ENCODE measurements at places on chromosomes 7 and 10. TPM values are rescaled to one million over a fixed set of nuclear protein-coding genes. Genes with fewer than 3 reads are reported as not detected.

DNA sequence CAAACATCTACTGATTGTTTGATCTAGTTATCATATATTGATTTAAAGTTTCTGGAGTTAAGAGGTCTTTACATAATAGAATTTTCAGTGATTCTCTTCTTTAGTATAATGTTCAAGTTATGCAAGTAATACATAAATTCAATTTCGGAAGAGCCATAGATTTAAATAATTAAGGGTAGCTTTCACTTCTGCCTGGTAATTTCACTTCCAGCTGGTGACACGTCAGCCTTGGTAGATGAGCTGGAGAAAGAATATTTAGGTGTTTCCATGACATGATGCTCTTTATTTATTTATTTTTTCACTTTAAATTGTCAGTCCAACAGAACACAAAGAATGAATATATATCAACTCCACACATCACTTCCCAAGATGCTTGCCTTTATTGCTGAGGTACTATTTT is 5.2 kb upstream of the OTUD1 start:
- no peak for DNase-seq

DNA sequence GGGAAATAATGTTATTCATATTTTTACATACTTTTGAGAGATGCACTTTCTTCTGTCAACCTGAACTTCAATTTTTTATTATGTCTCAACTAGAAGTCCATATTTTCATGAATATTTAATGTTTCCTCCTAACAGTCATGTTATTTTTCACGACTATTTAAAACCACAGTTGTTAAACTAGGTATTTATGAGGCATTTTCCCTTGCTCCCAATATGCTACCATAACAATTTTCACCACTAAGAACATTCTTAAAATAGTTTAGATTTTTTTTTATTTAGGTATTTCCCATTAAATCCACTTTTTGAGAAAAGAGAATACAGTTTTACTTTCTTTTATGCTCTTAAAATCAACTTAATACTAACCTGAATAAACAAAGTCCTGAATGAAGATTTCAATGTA is 89.4 kb downstream of the JAZF1 start:
- no peak for DNase-seq

- DNase-seq = no peak
Measured at GRCh38 chr10:128265596-128265995, 139.4 kb upstream of the MKI67 start.

The PPP2R2D gene
- total RNA-seq = 14.4 TPM

The CLDN3 gene
- total RNA-seq = 16.1 TPM

- DNase-seq = no peak
Measured at GRCh38 chr10:29408847-29409240, 120.0 kb downstream of the LYZL1 start.

- DNase-seq = no peak
Measured at GRCh38 chr7:151470711-151471110, 30.8 kb upstream of the CRYGN start.

GRCh38 chr7:26043801-26044200 is 108.2 kb upstream of the NFE2L3 start:
- no peak for DNase-seq

The FAM20C gene
- 73.8 TPM for total RNA-seq

DNA sequence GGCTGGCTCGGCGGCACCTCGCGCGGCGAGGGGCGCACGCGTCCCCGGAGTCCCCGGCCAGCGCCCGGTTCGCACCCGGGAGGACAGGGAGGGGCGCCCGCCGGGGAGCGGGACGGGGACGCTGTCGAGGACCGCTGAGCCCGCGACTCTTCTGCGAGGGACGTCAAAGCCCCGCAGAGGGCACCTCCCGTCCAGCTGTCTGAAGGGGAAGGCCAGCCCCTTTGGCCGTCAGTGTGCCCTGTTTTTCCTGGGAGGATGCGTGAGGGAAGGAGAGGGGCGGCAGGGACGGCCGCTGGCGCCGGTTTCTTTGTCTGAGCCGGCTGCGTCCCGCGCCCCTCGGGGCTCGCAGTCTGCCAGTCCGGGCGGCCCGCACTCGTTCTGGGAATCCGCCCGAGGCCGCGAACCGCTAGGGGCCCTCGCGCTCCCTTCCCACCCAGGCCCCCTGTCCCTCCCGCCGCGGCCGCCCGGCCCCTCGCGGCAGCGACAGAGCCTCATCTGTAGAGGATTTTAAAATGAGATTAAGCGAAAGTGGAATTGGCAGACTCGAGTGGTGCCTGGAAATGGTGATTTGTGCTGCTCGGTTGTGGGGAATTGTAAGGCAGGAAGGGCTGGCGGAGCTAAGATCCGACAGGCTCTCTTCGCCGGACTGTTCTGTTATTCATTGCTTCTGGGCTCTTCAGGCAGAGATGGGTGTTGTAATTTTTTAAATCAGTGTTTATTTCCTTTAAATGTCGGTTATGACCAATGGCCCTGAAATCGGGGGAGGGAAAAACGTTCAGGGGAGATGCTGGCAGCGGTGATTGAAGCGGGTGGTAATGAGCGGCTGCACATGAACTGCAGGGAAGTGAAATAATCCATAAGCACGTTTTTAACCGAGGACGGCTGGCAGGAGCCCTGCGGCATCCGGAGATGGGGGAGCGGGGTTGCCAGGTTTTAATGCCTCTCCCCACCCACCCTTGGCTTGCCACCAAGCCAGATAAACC is 618 bp upstream of the RELN start:
- DNase-seq = peak; percentile 65

The MUC12 gene
- total RNA-seq = not detected
